BJ (cell line): ENCODE measurements at places on chromosomes 5 and 9.

DNA sequence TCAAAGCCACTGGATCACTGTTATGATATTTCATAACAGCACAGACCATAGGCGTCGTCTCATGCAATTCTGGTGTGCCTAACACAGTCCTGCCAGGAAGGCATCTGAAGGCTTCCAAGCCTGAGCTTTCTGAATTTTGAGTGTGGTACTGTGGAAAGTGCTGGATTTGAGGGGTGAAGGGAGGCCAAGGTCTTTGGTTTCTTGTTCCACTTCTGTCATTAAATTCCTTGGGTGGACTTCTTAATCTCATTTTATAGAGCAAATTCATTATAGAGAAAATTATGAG is 441.3 kb upstream of the PIK3R1 start:
- DNase-seq: no peak

DNA sequence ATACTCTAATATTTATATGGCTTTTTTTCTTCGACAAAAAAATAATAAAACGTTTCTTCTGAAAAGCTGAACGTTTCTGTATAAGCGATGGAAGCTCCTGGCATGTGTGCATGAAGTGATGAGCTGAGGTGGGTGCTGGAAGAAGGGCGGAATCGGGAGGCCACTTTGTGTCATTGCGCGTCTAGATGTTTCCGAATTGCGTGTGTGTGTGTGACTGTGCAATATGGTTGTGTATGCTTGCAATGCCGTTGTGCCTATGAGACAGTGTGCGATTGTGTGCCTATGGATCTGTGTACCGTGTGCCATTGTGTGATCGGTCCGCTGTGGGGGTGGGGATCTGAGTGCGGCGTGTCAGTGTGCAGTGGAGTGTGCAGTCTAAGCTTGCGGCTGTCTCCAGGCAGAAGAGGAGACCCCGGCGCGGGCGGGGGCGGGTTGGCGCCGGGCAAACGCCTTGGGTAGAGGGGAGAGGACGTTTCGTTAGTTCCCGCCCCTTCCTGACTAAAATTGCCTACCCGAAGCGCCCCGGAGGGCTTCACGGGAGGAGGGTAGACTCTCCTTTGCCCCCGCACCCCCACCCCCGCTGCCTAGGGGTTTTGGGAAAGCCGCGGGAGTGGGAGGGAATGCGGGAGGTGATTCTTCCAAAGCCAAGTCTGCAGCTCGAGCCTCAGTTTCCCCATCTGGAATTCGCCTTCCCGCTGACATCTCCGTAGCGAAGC is 24.2 kb downstream of the PCDHGC5 start:
- no peak for DNase-seq

GRCh38 chr5:87829217-87829551 is 416.5 kb upstream of the CCNH start:
- no peak for DNase-seq

- peak; percentile 98 for DNase-seq
Measured at GRCh38 chr9:76618762-76619161, 145.5 kb upstream of the PCA3 start.

DNA sequence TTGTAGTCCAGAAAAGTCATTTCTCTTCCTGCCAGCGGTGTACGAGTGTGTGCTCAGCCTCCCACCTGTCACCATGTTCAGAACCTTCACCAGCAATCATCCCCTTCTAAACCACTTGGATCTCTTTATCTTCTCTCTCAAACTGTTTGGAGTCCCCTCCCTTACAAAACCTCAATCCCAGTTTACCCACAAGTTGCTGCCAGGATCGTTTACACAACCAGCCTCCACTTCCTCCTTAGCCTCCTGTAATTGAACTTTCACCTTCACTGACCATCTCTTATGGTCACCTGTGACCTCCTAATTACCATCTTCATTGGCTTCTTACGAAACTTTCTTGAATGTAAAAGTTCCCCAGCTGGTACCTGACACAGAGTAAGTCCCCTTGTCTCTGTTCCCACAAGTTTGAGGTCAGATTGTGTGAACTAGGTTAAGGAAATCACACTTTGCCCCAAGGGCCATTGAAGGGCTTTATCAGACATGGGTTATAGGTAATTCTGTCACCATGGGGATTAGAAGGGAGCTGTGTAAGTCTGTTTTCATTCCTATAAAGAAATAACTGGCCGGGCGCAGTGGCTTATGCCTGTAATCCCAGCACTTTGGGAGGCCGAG is 20.0 kb downstream of the RNF44 start:
- no peak for DNase-seq

GRCh38 chr5:134604908-134605307 is 27.7 kb downstream of the SAR1B start:
- no peak for DNase-seq

- DNase-seq: no peak
Measured at GRCh38 chr5:131786900-131787692, 9.7 kb downstream of the FNIP1 start.

DNA sequence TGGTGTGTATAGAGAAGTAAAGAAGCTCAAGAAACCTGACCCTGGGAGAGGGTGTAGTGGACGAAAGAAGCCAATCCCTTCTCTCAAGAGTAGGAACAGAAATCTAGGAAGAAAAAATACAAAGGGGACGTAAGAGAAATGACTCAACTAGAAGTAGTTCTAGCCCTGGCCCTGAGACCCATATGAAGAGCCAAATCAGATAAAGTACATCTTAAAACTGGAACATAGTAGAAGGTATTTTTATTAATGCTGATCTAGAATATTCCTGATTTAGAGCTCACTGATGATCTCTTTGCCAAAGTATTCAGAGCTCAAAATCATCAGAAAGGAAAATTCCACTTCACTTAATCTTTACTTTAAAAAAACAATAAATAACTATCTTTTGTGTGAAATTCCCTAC is 184.8 kb downstream of the MLLT3 start:
- peak; percentile 87 for DNase-seq

DNA sequence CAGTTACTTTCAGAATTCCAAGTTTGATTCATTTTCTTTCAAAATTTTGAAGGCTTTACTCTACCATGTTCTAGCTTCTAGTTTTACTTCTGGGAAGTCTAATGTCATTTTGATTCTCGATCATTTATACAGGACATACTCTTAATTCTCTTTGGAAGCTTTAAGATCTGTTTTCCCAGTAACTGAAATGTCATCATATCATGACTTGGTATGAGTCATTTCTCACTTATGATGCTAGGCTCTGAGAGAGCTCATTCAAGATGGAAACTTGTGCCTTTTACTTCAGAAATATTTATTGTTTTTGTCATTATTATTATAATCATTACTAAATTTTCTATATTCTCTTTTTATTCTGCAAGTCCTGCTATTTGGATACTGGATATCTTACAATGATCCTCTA is 222.3 kb downstream of the PARP8 start:
- no peak for DNase-seq

- no peak for DNase-seq
Measured at GRCh38 chr5:111241696-111242095, 17.5 kb downstream of the CAMK4 start.

GRCh38 chr5:10351199-10351905 is 2.1 kb upstream of the MARCHF6 start:
- no peak for DNase-seq

DNA sequence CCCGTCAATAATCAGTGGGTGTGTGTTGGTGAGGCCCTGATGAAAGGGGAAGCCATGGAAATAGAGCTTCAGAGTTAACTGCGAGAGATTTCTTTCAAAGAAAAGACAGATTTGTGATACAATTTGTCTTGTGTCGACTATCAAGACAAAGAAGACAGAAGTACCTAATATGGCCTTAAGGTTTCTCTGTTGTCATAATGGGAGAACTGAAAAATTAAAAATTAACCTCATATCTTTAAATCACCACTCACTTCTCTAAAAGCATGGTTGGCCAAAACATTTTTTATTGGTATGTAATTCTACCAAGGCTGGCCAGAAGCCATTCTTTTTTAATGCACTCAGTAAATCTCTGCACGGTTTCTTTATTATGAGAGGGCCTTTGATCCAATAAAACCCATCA is 282.9 kb upstream of the WWC1 start:
- DNase-seq: no peak

GRCh38 chr5:143024228-143024920 is 254.2 kb downstream of the ARHGAP26 start:
- no peak for DNase-seq

DNA sequence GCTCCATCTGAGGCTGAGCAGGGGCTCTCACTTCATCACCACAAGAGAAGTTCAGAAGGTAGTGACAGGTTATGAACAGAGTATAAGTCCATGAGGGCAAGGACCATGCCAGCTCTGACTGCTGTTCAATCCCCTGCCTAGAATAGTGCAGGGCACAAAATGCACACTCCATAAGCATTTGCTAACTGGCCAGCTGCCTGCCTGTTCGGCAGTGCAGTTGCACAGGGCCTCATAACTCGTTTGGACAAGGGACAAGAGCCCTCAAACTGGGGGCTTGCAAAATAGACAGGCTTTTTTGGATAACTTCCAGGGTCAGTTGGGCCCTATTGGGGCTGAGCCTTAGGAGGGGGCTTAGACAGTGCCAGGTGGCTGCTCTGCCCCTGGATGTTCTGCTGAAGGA is 21.1 kb downstream of the SPARC start:
- no peak for DNase-seq

- DNase-seq: no peak
Measured at GRCh38 chr9:113800276-113800675, 75.8 kb upstream of the ZNF618 start.

GRCh38 chr5:130234816-130235215 is 330.6 kb downstream of the CHSY3 start:
- no peak for DNase-seq

GRCh38 chr9:84694248-84694647 is 24.7 kb downstream of the NTRK2 start:
- no peak for DNase-seq

DNA sequence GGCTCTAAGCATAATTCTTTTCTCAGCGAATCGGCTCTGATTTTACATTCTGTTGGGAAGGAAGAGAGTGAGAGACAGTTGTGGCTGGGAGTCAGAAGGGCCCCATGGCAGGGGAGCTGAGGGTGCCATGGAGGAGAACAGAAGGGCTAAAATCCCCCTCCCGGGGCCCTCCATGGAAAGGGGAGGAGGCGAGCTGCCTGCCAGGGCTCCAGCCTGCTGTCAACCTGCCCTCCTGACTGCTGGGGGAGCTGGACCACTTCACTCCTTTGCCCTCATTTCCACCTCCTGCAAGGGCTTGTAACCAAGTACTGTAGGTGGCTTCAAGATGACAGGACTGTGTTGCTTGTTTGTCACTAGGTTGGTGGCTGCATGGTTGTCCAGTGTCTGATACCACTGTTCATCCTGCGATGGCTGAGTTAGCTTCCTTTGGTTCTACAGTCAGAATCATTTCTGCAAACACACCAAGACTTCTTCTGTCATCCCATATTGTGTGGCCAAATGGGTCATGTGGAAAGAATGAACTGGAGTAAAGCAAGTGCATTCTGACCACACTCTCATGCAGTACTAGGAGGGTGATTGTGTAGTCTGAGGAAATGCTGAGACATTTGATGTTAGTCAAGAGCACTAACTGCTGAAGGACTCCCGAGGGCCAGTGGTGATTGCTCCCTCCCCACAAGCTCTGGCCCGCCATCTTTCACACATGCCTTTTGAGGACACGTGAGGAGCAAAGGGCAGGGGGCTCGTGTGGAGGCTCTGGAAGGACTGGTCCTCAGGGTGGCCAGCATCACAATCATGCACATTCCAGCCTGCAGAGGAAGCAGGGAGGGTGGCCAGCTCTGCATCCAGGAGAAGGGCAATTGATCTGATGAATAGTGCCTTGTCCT is 307.2 kb downstream of the GADD45G start:
- no peak for DNase-seq

GRCh38 chr5:102153003-102153759 is 142.9 kb downstream of the SLCO4C1 start:
- DNase-seq: no peak

GRCh38 chr5:122332599-122333555 is 20.8 kb downstream of the SNCAIP start:
- no peak for DNase-seq

DNA sequence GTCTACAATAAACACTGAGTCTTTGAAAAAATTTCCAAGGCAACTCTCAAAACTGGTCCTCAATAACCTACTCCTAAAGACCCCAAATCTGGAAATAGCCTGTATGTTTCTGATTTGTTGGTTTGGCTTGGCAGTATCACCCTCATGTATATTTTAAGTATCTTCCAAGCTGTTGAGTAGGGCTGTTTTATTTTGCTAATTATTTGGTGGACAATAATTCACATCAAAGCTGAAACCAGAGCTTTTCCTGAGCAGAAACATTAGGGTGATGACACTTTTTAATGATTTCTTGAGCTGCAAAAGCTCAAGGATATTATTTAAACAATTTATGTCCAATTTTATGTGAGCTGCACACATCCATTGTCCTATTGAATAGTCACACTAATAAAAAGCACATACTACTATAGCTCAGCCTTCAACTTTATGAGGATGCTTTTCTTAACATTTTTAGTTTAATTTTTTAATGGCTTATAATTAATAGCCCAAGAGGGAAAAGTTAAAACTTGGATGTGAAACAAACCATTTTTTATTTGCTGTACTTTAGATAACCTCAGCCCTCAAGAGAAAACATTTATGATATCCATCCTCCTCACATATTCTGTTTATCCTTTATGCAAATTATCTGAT is 393.1 kb downstream of the TAF11L14 start:
- no peak for DNase-seq

- DNase-seq: no peak
Measured at GRCh38 chr5:135669416-135669815, 90.6 kb upstream of the CXCL14 start.

- DNase-seq: no peak
Measured at GRCh38 chr5:122699201-122699600, 75.7 kb upstream of the SNX2 start.

- DNase-seq: no peak
Measured at GRCh38 chr5:88116396-88116795, 152.2 kb downstream of the TMEM161B start.

DNA sequence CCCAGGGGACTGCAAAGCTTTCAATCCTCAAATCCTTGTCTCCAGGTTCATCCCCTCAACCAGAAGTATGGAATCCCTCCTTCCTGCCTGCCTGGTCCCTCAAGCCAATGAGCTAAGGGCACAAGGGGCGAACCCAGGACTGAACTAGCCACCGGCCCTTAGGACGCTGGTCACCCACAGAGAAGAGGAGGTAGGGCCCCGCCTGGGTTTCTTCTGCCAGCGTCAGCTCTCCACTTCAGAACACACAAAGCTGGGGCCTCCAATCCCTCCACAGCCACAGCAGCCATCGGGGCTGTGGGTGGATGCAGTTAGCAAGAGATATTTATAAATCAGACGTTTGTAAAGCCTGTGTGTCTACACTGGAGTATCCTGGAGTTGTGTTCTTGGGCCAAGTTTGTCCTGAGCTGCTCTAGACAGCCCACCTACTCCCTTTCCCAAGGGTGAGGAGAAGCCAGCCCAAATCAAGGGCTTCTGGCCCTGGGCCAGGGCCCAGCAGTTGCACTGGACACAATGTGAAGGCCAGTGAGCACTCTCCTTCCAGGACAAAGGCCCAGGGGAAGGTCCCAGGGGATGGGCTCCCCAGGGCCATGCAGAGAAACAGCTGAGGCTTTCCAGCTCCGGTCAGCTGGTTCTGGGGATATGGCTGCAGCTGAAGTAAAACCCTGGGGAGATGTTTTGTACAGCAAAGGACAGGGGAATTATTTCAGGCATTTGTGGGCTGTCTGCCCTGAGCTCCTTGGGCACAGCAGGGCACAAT is 18.9 kb downstream of the AMBP start:
- DNase-seq: no peak
